NCI-H146 (cell line): ENCODE measurements at places on chromosomes 6 and 20.

GRCh38 chr6:78231002-78231401 lies 578.2 kb downstream of the MEI4 start:
- no peak for DNase-seq

- no peak for DNase-seq
These were observed 69.6 kb upstream of the ADGRF1 start for GRCh38 chr6:47111685-47112084.

GRCh38 chr6:133380723-133381122 lies 139.6 kb downstream of the EYA4 start:
- no peak for DNase-seq

DNA sequence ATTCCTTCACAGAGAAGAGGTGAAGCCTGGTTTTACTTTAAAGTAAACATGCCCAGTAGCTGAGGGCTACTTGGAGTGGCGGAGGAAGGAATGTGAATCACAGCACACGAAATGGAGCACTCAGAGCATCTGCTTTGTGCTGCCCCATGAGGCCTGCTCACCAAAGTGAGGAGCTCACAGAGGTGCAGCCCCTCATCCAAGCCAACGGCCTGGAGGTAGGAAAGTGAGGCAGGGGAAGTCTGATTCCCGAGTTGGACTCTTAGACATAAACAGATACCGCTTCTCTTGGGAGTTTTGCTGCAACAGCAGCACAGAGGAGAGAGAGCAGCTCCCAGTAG lies 3.6 kb downstream of the YTHDF1 start:
- DNase-seq, result no peak

- no peak for DNase-seq
These were observed 37.1 kb downstream of the KIF25 start for GRCh38 chr6:168034537-168034936.

GRCh38 chr6:107064579-107065065 lies 36.6 kb downstream of the MTRES1 start:
- no peak for DNase-seq

DNA sequence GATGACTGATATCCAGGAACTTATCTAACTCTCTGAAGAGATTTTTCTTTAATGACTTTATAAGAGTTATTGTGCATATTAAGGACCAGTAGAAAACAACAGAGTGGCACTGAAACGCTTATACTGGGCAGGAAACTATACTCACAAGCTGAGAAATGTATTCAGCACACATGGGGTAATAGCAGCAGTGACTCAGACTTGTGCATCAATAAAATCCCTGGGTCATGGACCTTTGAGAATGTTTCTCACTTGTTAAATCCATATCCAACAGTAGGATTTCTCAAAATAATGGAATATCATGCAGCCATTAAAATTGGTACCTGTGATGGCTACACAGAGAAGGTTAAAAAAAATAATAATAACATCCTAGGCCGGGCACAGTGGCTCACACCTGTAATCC lies 219.5 kb downstream of the BTBD9 start:
- DNase-seq, result no peak
